Suprapubic skin (tissue), 4 donors: ENCODE measurements at places on chromosomes 7 and 10.
A peak's percentile ranks its signal among the peaks of the same experiment; 100 is the strongest.

GRCh38 chr10:11066520-11066919, 48.8 kb downstream of the CELF2 start:
- DNase-seq = no peak

GRCh38 chr10:13991353-13991752, 339.4 kb downstream of the FRMD4A start:
- DNase-seq = no peak

DNA sequence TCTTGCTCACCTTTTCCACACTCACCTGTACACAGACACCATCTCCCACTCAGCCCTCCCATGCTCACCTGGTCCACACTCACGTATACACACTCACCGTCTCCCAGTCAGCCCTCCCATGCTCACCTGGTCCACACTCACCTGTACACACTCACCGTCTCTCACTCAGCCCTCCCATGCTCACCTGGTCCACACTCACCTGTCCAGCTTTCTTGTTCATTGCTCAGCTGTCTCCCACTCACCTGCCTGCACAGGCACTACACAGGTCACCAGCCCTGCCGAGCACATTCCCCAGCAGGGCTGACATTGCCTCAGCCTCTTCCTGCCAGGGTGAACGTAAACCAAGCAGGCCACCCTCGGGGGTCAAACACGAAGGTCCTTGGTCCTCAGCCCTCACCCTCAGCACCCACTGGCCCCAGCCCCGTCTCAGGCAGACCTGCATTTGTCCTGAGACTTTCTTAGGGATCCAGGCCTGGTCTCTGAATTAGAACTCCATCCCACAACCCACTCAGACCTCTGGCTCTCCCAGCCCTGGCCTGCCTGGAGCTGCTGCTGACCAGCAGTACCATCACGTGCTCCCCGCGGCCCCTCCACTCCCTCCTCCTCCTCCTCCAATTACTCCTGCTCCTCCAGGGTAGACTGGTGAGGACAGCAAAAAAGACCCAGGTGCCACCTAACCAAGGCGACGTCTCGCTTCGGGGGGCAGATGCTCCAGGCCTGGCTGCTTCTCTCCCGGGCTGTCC, 12.8 kb upstream of the DNAAF5 start:
- DNase-seq = peak; percentile 74

DNA sequence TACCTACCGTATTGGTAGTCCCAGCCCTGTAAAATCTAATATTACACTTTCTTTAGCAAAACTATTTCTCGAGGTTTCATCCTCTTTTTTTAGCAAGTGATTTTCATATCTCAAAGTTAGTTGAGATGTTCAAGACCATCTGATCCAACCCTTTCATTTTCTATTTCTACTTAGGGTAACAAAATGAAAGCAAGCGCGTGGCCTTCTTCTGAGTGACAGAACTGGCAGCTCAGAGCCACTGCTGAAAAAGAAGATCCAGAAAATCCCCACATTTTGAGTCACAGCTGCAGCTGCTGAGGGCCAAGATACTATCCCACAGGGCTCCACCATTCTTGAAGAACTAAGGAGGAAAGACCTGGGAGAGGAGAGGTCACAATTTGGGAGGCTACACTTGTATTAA, 24.8 kb upstream of the ZNF800 start:
- DNase-seq = no peak

- DNase-seq = no peak
These were observed 686 bp upstream of the MIOS start for GRCh38 chr7:7565746-7566650.

DNA sequence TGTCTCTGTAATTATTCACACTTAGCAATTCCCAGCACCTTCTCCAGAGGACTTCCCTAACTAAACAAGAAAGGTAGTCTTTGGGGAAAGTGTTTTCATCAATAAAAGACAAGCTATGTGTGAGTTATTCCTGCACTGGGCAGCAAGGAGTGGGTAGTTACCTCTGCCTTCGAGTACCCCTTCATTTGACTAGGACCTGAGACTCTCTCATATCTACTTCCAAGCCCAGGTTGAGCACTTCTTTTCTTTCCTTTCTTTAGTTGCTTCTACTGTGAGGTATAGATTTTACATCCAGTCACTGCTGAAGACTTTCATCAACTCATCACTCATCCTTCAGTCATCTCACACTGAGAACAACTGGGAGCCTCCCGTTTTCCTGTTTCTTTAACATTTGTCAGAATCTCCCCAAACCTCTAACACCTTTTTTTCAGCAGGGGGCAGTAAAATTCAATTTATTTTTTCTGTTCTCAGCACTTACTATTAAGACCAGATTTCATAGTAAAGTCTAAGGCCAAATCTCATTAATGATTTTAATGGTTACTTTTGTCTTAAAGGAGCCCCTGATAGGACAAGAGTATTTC, 80.1 kb upstream of the PRSS1 start:
- no peak for DNase-seq

DNA sequence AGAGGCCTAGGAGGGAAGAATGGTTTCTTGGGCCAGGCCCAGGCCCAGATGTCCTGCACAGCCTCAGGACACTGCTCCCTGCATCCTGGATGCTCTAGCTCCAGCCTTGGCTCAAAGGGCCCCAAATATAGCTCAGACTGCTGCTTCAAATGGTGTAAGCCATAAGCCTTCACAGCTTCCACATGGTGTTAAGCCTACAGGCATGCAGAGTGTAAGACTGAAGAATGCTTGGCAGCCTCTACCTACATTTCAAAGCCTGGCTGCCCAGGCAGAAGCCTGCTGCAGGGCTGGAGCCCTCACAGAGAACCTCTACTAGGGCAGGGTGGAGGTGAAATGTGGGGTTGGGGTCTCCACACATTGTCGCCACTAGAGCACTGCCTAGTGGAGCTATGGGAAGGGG, 118.1 kb downstream of the TPK1 start:
- DNase-seq = no peak

DNA sequence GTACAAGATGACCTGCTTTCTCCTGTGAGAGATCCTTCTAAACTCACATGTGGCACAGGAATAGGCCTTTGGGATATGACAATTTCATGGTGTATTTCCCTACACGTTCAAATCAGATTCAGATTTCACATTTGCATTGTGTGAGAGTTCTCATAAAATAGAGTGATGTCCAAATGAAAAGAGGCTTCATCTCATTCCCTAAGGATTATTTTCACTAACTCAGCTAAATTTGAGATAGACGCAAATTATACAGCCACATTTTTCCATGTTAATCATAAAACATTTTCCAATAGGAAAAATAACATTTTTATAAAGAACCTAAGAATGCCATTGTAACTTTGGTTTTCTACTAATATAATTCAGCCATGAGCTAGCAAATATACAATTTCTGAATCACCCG, 35.5 kb upstream of the PARD3 start:
- no peak for DNase-seq

- DNase-seq = no peak
These were observed 166.4 kb downstream of the SLIT1 start for GRCh38 chr10:97019213-97019844.

- DNase-seq = no peak
These were observed 7.6 kb upstream of the C10orf105 start for GRCh38 chr10:71727105-71727737.

DNA sequence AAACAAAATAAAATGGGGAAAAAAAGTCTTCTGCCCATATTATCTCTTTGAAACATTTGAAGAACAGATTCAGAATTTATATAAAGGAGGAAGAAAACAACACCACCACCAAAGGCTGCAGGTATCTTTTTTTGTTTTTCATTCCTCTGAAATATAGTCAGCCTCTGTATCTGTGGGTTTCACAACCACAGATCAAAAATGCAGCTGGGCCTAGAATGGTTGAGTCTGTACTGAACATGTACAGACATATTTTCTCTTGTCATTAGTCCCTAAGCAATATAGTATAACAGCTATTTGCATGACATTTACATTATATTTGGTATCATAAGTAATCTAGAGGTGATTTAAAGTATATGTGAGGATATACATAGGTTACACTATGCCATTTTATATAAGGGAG, 559.7 kb upstream of the LRRN3 start:
- DNase-seq = no peak

GRCh38 chr10:71765176-71765904, 8.0 kb downstream of the VSIR start:
- DNase-seq = no peak

- no peak for DNase-seq
These were observed 14.7 kb upstream of the SLC16A9 start for GRCh38 chr10:59724098-59724938.

DNA sequence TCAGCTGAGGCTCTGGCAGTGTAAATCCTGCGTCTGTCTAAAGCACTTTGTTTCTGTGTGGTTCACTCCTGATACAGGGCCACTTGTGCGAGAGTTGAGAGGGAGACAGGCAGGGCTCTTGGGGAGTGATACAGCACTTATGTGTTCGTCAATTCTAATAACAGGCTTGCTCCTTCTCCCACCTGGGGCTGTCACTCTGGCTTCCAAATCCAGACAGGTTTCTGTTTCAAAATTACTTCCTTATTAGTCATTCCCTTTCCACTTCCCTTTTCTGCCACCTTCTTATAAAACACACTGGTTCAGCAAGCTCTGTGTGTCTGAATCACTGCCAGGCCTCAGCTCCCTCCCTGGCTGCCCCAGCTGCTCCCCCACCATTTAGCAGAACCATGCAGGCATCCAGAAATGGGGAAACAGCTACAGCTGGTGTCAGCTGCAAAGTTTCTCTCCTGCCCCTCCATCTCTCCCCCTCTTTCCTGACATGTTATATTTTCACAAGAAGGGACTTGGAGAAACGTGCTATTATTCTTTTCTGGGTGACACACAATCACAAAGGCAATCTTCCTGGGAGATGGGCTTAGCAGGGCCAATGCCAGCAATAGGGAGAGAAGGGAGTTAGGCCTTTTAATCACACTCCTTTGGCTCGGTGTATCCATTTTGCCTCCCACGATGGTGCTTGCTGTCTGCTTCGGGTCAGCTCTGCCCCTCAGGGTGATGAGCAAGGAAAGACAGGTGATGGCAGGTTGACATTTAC, 58.4 kb upstream of the ZNRF2 start:
- DNase-seq = no peak

- no peak for DNase-seq
These were observed 89.8 kb downstream of the PCLO start for GRCh38 chr7:83072576-83073517.

DNA sequence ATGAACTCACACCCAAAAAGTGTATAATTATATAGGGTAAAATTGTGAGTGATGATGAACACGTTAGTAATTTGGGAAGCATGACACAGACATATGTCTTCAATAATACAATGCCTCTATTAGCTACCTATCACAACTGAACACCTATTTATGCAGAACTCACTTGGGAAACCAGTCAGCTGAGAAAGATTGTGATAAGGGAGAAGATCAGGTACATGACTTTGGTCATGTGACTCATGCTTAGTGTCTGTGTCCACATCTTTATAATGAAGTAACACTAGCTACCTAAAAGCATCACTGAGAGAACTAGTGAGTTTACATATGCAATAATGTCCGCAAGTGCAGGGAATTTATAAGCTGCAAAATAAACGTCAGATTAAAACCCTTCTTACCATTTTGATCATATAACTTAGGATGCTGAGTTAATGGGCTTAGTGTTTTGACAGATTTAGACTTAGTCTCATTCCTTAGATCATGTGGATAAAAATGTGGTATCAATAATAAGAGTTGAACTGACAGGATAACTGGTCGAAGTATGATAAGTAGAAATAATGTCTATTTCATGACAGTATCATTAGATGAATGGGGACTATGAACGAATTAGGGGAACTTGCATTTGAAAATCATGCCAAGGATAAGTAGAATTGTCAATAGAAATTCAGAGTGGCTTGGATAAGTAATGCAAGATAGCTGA, 11.6 kb downstream of the VWDE start:
- no peak for DNase-seq

- DNase-seq = no peak
These were observed 95.4 kb downstream of the HIPK2 start for GRCh38 chr7:139682136-139683013.

DNA sequence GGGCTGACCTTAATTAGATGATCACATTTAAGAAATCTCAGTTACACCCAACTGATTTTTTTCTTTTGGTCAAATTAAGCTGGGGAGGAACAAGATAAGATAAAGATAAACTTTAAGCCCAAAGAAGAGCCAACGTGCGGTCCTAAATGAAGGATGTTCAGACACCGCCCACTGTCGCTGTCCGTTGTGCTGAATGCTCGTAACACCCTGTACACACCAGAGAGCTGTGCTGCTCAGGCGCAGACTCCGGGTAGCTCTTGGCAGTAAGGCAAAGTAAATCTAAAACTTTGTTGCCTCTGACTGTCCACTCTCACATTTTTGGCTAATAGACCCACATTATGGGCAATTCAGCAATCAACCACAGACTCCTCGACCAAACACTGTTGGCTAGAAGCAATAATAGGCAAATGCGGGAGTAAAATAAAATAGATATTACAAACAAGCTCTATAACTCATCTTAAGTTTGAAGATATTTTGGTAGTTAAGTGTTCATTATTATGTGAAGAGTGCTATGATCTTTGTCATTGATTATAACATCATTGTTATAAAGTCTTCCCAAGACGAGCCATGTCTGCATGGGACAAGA, 57.1 kb downstream of the PLPP4 start:
- no peak for DNase-seq

DNA sequence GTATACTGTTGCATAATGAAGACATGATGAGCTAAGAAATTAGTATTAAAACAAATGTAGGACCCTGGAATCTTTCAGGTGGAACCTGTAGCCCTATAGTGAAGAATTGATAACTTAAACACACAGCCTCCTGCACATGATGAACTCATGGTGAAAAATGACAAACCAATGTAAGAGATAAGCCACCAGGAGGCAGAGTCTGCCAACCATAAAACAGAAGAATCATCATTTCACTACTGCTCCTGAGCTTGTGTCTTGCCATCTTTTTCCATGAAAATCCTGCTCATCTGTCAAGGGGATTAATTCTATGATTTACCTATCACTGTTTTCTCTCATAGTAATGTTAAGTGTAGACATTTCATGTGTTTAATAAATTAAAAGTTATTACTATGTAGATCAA, 363.9 kb downstream of the MALRD1 start:
- no peak for DNase-seq

DNA sequence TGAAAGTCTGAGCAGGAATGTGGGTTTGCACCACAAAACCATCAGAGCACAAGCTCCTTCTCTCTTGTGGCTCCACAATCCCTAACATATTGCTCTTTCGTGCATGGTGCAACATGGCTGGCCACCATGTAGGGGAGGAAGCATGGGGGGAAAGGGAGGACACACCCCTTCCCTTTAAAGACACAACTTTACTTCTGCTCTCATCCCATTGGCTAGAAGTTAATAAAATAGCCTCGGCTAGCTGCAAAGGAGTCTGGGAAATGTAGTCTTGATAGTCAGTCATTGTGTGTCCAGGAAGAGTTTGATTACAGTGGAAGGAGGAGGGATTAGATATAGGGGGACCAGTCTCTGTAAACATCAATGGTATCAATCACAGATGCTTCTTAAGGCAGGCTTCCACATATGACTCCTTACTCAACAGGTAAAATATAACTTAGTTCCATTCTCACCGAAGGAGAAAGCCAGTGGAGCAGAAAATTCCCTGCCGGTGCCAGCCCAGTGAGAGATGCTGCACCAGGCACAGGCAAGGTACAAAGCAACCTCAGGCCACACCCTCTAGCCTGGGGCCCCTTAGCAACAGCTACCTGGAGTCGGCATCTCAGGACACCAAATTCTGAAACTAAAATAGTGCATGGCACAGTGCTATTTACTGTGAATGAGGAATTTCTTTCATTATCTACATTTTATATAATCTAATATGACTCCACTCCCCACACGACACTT, 124.7 kb upstream of the CTBP2 start:
- DNase-seq = no peak

- no peak for DNase-seq
These were observed 187.1 kb downstream of the KIF20B start for GRCh38 chr10:89888321-89889070.

- no peak for DNase-seq
These were observed 226.2 kb downstream of the ZMYND11 start for GRCh38 chr10:361203-362081.

GRCh38 chr7:148665221-148665620, 33.5 kb upstream of the CUL1 start:
- DNase-seq = no peak
